ENCODE measurements at places on chromosomes 12 and 14. TPM values are rescaled to one million over a fixed set of nuclear protein-coding genes. Genes with fewer than 3 reads are reported as not detected.

APAF1 gene
- total RNA-seq, result 5.1 TPM

PXMP2 gene
- total RNA-seq, result 36.5 TPM

DNA sequence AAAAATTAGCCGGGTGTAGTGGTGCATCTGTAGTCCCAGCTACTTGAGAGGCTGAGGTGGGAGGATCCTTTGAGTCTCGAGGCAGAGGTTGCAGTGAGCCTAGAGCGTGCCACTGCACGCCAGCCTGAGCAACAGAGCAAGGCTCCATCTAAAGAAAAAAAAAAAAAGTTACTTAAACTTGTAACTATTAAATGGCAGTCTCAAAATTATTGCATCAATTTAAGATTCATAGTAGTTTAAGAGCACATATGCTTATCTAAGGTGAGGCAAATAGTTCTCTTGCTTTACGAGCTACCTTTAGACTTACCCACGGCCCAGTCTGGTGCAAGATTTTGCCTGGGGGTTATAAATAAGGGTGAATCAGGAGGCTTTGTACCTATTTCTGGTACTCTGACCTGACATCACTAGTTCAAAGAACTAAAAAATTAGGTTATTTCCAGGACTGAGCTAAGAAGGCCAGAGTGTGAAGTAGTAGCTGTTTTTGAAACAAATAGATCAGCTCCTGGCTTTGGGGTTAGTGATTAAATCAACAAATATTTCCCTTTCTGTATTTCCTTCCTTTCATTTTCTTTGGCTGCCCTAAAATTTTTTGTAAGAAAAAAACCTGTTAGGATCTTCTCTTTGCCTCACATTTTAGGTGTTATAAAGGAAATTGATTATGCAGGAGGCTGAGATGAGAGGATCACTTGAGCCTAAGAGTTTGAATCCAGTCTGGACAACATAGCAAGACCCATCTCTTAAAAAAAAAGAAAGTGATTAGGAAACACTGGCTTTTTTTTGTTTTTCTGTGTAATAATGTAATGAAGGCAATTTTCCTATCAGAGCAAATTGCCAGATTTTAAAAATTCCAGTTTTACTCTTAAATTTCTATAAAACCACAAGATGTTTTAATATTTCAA, 3.6 kb downstream of the MGAT2 start:
- no peak for DNase-seq

GRCh38 chr14:65433157-65433556, 20.6 kb downstream of the FUT8 start:
- DNase-seq, result no peak

DNA sequence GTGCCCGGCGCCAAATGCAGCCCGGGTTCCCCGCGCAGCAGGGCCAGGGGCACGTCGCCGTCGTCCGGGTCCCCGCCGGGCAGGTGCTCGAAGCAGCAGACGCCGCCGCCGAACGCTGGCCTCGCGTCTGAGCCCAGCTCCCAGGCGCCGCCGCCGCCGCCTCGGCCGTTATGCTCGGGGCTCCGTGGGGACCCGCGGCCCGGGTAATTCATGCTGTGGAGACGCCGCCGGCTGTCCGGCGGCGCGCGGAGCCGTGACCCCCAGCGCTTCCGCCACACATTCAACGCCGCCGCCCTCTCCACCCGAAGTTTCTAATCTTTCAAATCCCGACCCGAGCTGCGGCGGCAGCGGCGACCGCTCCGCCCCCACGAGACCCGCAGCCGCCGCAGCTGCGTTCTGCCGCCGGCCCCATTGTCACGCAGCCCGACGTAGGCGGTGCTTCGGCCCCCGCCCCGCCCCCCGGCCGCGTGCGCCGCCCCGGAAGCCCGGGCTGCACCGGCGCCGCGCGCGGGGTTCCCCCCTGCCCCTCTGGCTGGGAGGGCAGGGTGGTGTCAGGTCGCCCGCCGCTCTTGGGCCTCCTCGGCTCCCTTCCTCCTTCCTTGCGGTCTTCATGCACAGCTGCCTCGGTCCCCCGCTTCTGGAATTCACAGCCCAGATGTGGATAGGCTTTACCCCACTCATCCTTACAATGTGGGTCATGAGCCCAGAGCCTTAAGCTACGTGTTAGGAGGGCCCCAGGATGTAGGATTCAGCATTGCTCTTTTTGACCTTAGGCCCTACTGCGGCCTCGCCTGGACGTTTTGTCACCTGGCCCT, at the start of gene DDHD1:
TSS of gene DDHD1 (minus strand) at position 437 of the 815 bp plus-strand sequence. CDS start at position 212, 225 bp downstream.
- peak; percentile 87 for DNase-seq

GRCh38 chr14:58815794-58816193, 178.0 kb downstream of the DACT1 start:
- no peak for DNase-seq

DNA sequence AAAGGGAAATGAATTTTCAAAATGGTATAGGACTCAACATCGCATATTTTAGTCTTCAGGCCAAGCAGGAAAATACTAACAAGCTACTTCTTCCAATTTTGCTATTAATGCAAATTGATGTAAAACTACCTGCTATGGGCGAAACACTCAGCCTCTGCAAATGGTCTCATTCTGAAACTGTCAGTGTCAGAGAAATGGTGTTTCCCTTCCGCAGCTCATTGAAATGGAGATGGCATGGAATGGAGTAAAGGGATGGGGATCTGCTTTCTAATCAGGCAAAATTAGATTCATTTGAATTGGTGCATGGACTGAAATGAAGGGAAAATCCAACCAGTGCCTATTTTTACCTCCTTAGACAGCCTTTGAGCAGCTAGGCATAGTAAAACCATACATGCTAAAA, 80.4 kb upstream of the EEA1 start:
- no peak for DNase-seq

DNA sequence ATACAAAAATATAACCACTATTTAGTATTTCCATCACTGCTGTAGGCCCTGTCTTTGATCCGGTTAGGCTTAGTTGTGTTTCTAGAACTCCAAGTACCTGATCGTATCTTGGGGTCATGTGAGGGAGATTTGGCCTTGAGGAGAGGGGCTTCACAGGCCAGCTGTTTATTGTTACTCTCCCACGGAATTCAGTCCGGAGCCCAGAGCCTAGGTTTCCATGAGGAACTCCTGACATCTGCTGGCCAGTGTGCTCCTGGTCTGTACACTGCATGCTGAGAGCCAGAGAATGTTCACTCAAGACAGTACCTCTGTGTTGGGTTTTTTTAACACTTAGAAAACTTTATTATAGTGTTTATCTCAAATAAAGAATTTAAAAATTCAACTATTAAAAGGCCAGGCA, 341.0 kb upstream of the TMEM132C start:
- no peak for DNase-seq
